ENCODE measurements at places on chromosomes 4 and X.

GRCh38 chrX:139831675-139832456 is 101.0 kb downstream of the ATP11C start:
- DNase-seq: peak; percentile 66

- peak; percentile 4 for DNase-seq
These were observed 19.1 kb downstream of the C4orf17 start for GRCh38 chr4:99529956-99530355.

- no peak for DNase-seq
These were observed 1830.0 kb upstream of the AGA start for GRCh38 chr4:179272282-179272681.

GRCh38 chrX:11287505-11287904 is 5.7 kb upstream of the AMELX start:
- DNase-seq: no peak

DNA sequence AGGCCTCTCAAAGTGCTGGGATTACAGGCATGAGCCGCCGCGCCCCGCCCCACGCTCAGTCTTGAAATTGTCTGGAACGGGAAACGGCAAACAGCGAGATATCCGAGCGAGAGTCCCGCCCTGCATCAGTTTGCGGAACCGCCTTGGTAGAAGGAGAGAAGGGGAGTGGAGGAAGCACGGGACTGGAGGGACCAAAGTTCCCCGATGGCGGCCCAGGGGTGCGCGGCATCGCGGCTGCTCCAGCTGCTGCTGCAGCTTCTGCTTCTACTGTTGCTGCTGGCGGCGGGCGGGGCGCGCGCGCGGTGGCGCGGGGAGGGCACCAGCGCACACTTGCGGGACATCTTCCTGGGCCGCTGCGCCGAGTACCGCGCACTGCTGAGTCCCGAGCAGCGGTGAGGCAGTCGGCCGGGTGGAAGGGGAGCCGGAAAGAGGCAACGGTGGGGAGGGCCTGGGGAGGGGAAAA is at the start of gene BST1:
BST1 (plus strand) TSS at position 125 of the 463 bp plus-strand sequence; CDS start at position 205, 80 bp downstream.
- peak; percentile 81 for DNase-seq

DNA sequence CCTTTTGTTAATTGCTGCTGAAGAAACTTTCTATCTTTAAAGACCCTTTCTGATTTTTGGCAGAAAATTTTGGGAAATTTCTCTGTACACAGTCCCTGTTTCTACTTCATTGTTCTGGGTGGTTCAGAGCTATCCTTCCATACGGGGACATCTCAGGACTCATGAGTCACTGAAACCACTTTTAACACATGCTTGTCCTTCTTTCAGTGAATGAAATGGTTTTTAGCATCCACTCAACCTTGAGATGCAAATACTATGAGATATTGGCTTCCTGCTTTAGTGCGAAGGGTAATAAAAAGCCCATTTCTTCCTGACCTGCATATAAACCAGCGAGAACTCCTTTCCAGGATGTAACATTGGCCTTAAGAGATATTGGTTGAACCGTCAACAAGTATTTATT is 158.0 kb downstream of the REPS2 start:
- no peak for DNase-seq

Measured in muscle of leg (tissue), 16 donors.